CD4-positive, alpha-beta T cell treated with Interleukin-4 for 1 hour (primary cell): ENCODE measurements at places on chromosomes 6 and 20.

DNA sequence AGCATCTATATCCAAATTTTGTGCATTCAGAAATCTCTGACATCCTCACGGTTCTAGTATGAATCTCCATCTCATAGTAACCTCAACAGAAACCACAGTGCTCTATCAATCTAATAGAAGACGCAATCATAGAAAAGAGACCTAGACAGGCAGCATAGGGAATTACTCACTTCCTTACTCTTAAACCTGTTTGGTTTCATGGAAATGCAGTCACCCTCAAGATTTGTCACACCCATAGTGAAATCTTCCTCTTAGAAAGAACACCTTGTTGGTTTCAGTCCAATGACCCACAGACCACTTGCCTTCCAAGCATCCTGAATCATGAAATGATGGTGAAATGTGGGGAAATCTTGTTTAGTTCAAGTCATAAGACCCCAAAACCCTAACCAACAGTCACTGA, 166.1 kb upstream of the PRDM1 start:
- DNase-seq: no peak

- DNase-seq: no peak
Measured at GRCh38 chr6:15439410-15440025, 193.6 kb downstream of the JARID2 start.

DNA sequence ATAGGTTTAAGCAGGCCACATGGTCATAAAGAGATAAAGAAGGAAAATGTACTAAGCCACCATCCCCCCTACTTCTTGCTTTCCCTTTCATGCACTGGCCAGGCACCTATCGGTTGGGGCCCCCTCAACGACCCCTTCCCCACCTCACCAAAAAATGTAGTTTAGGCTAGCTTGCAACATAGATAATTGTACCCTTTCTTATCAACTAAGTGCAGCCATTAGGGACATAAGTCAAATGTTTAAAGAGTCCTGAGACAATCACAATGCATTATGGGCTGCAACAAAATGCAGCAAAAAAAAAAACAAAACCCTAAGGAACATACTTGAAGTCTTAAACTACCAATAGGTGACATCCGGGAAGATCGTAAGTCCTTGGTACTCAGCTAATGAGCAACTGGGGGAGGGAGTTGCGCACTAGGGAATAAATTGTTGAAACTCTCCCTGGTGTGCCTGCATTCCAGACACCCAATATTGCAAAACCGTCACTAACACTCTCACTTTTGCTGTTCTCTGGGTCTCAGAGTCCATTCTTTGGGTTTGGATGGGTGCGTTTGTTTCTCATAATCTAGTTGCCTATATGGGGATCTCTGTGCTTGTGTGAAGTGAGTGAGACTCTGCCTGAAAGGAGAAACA, 12.4 kb upstream of the HLA-G start:
- no peak for DNase-seq

DNA sequence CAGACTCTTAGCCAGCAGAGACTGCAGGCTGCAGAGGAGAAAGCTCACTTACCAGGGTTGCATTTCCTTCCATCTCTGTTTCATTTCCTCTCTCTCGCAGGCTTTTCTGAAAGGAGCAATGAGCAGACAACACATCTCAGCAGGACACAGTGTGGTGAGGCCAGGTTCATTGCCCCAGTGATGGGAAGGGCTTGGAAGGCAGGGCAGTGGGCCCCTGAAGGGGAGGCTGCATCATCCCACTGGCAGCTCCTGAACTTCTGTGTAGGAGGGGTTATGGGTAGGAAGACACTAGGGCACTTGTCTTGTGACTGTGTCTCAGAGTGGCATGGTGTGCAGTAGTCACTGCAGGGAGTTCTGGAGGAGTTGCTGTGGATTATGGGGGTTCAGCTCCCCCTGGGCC, 246.8 kb downstream of the QKI start:
- peak; percentile 14 for DNase-seq

DNA sequence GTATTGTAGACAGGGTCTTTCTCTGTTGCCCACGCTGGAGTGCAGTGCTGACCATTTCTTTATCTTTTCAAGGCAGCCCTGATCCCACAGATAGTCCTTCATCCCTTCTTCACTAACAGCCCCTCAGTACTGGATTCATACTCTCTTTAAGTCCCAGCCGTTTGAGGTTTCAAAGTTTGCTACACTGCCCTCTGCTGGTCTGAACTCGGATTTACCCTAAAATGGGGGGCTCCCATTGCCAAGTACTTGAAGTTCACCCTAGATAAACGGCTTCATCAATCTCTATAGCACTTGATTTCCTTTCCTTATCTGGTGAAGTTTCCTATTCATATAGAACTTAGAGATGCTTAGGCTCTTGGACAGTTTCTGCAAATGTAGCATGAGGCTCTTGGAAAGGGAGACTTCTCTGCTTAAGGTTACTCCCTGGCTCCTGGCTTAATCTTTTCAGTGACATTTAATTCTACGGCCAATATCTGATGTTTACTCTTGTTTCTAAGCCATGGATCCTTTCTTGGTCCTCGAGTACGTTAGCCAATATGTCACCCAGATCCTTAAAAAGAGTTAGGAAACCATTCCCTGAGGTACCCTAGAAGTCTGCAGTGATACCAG, 21.4 kb upstream of the PREP start:
- peak; percentile 68 for DNase-seq

DNA sequence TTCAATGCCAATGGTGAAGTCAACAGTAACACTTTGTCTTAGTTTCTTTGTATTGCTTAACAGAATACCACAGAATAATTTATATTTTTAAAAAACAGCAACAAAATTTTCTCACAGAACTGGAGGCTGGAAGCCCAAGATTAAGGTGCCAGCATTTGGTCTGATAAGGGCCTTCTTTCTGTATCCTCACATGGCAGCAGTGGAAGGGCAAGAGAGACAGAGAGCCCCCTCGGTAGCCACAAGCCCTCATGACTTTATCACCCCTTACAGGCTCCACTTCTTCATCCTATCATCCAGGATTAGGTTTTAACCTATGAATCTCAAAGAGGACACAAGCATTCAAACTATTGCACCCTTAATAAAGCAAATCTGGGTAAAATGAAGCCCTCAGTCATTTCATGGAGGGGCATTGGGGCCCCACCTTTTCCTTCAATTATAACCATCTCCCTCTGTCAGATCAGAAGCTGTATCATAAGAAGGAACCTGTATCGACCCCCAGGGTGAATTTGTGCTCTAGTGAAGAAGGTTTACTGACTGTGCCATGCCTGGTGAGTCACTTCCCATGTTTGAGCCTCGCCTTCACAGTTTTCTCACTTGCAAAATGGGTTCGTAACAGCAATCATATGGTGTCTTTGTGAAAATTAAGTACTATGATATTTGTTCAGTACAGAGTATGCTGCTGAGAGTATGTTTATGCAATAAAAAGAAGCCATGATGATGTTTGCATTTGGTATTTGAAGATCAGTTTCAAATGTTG, 178.2 kb downstream of the LRFN2 start:
- no peak for DNase-seq

DNA sequence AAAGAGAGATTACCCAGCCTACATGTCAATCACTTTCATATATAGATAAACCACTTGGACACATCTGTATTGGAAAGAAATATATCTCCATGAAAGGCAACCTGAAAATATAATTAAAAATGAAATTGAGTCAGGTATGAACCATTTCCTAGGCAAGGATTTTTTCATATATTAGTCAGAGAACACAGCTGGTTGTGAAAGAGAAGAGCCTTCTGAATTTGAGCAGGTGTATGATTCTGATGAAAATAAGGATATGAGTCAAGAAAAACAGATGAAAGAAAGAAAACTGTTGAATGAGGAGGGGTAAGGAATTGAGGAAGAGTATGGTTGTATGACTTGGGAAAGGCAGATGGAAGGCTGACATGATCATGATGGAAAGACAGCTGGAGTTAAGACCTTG, 441.1 kb downstream of the HAO1 start:
- no peak for DNase-seq

DNA sequence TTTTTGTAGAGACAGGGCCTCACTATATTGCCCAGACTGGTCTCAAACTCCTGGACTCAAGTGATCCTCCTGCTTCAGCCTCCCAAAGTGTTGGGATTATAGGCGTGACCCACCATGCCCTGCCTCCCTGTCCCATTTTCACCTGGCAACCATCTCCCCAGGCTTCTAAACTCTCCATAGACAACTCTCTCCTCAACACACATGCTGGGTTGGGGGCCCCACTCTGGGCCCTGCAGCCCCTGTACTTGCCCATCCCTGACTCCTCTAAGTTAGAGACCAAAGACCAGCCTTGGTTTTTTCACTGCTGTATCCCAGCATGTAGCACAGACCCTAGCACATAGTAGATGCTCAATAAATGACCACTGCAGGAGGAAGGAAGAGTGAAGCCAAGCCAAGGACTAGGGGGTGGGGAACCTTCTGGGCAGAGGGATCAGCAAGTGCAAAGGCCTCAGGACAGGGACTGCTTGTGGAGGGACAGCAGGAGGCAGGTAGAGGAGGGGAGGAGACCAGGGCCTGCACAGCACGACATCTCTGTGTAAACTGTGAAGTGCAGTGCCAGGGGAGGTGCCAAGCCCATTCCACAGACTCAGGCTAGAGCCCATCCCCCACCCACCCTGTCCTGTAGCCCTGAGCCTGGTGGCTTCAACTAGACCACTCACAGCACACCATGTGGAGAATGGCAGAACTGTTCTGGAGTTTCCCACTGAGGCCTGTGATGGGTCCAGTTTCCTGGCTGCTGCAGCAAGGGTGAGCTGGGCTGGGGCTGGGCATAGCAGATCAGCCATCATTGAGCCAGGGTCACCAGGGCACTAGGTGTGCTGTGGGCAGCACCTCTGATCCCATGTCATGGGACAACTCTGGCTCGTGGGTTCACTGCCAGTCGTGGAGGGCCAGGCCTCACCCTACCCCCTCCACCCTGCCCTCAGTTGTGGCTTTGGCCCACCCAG, 3.4 kb upstream of the SRC start:
- DNase-seq: no peak

GRCh38 chr6:159606786-159607185, 86.3 kb downstream of the SOD2 start:
- DNase-seq: no peak
